ENCODE measurements at places on chromosomes 16 and 17.

DNA sequence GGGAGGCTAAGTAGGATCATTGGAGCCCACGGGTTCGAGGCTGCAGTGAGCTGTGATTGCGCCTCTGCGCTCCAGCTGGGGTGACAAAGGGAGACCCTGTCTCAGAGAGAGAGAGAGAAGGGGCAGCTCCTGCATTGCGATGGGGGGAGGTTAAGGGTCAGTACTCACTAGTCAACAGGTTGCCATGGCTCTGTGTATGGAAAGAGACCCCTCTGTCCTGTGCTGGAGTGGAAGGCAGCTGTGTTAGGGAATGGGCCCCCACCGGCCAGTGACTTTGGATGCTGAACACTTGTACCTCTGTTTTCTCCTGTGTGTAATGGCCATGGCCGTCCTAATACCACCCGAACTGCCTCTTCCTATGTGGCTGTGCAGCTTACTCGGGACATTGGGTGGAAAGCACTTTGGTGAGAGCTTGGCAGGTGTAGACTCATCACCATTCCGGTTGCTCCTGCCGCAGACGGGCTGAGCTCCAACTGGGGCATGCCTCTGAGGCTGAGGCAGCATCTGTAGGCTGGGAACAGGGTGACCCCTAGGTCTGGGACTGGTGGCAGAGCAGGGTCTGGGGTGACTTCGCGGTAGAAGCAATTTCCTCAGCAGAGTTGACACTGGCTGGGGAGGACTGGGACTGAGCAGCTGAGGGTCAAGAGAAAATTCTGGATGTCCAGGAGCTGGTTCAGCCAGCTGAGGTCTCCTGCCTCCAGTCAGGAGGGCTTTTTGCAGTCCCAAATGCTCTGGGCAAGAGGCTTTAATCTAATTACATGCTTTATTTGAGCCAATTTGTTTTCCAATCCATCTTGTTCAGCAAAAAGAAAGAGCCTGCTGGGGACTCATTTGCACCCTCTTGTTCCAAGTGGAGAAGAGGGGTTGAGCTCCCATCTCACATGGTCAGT is 184.5 kb downstream of the NTN1 start:
- DNase-seq: no peak

- no peak for DNase-seq
Observed at GRCh38 chr17:46110219-46110618, 83.0 kb downstream of the KANSL1 start.

GRCh38 chr17:81073967-81074839 is 39.3 kb downstream of the BAIAP2 start:
- DNase-seq: no peak

GRCh38 chr16:52742608-52743170 is 195.7 kb upstream of the TOX3 start:
- DNase-seq: no peak

- no peak for DNase-seq
Observed at GRCh38 chr16:8854298-8854948, 14.4 kb downstream of the CARHSP1 start.

GRCh38 chr17:45136846-45137560 is 1.5 kb downstream of the ACBD4 start:
- DNase-seq: no peak

GRCh38 chr17:6940186-6940649 is 55.6 kb upstream of the ALOX12 start:
- no peak for DNase-seq

- no peak for DNase-seq
Observed at GRCh38 chr17:19939993-19940721, 37.5 kb downstream of the AKAP10 start.

DNA sequence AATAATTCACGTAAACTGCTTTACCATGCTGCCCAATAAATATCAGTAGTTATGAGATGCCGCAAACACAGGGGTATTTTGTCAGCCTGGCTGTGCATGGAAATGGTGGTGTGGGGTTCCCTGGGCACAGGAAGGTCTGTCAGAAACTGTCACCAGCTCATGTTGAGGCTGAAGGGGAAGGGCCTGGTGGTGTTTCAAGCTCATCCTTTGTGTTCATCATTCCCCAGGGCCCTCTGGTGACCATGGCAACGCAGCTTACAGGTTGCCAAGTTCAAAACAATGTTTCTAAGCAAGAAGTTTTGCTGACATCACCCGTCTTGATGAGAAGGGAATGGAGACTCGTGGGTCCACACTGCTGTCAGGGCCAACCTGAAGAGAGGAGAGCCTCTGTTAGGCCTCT is 348.9 kb upstream of the C16orf82 start:
- DNase-seq: no peak

- DNase-seq: no peak
Observed at GRCh38 chr16:48580925-48581500, 29.0 kb downstream of the N4BP1 start.

DNA sequence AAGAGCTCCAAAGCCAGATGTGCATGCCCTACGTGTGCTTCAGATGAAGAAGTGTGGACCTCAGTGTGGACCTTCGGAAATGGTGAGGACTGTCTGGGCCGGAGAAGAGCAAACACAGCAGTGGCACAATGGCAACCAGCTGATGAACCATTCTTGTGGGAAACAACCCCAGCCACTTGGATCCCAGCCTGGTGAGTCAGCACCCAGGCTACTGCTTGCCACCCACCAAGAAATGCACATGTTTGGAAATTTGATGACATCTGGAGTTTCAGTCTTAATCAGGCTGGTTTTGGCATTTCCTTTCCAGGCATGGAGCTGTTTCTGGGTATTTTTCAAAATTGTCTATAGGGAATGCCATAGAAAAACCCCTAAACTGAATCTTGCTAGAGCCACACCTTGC is 42.7 kb downstream of the DYNLRB2 start:
- DNase-seq: no peak

DNA sequence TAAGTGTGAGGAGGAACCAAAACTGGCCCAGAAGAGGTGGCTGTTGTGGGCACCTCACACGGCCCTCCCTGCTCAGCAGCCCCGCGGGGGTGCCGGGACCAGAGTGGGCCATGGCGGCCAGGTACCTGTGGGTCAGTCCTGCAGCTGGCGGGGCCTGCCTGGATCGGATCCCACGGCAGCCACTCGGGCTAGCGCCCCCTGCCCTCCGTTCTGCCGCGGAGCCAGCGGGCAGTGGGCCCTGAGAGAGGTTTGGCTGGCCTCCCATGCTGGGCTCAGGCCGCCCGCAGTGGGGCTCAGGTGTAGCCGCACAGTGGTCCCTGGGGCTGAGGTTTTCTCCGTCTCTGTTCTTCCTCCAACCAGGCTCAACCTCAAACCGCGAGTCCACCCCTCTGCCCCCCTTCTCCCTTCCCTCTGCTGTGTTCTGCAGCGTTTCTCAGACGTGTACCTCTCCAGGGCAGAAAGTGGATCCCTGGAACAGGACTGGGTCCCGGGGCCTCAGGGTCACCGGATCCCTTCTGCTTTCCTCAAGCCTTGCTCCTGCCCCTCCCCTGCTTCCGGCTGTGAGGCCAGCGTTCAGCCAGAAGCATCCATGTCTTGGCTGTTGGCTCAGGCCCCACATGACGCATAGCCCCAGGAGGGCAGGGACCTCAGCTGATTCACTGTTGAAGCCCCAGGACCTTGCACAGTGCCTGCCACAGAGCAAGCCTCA is 28.6 kb upstream of the ITGA3 start:
- DNase-seq: no peak

DNA sequence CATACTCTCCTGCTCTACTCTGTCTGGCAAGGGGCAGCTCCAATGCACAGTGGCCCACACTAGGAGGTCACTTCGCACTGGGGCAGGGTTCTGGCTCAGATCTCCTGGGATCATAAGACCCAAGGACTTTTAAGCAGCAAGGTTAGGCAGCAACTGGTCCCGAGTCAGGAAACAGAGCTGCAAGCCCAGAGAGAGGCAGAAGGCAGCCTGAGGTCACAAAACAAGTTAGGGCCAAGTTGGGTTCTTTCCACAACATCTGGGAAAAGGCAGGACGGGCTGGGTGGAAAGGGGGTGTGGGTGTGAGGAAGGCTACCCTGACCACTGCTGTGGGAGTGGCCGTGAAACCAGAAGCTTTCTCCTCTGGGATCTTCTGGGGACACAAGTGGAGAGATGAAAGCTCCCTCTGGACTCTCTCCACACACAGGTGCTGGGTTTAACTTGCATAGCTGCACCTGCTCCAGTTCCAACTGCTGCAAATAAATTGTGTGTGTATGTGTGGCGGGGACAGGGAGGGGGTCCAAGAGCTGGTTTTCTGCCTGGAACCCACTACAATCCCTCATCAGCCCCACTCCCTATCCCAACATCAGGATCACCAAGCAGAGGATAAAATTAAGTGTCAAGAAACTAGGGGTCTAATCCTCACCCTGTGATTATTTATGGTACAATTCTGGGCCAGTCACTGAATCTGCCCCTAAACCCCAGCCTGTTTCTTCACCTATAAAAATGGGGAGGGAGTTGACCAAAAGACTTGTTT is 8.0 kb upstream of the TSPOAP1 start:
- peak; percentile 4 for DNase-seq

DNA sequence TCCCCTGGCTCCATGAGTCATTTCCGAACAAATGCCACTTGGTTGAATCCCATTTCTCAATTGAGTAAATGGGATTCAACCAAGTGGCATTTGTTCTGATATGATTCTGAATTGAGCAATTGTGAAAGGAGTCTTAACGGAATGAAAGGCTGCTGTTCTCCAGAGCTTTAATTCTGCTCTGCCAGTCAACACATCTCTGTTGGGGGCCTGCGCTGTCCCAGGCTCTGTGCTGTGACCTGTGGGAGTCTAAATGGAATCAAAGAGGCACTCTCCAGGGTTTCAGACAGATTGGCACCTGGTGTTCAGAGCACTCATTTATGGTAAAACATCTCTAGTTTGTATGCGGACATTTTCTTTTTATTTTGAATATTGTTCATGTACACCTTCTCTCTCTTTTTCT is 126.2 kb downstream of the WSCD1 start:
- DNase-seq: no peak

DNA sequence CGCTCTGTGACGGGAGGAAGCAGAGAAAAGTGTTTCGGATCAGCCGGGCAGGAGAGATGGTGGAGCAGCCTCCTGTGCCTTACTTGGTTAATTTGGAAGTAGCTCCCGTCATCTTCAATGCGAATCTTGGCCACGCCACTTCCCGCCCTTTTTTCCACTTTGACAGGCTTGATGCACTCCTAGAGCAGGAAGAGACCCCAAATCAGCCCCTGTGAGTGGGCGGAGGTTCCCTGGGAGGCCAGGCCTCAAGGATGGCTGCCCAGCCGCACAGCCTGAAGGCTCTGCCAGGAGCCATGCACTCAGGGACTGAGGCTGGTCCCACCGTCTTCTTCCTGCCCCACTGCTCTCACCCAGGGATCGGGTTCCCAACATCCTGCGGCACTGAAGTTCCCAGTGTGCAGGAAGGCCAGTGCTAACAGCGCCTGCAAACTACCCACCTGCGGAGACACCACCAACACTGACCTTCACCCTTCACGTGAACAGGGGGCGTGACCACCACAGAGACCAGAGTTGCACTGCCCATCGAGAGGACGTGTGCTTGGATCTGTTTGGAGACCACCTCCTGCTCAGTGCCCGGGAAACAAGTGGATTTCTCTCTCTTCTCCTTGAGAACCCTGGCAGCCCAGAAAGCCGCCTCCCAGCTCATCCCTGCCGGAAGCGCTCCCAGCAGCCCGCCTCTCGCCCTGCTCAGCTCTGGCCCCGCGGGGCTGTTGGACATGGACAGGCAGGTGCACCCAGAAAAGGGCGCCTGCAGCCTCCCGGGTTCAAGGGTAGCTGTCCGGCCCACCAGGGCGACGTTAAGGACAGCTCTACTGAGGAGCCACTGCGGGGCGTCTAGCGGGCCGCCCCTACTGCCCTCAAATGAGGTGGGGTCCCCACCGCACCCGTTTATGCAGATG is 988 bp downstream of the CIAO3 start:
- DNase-seq: no peak

DNA sequence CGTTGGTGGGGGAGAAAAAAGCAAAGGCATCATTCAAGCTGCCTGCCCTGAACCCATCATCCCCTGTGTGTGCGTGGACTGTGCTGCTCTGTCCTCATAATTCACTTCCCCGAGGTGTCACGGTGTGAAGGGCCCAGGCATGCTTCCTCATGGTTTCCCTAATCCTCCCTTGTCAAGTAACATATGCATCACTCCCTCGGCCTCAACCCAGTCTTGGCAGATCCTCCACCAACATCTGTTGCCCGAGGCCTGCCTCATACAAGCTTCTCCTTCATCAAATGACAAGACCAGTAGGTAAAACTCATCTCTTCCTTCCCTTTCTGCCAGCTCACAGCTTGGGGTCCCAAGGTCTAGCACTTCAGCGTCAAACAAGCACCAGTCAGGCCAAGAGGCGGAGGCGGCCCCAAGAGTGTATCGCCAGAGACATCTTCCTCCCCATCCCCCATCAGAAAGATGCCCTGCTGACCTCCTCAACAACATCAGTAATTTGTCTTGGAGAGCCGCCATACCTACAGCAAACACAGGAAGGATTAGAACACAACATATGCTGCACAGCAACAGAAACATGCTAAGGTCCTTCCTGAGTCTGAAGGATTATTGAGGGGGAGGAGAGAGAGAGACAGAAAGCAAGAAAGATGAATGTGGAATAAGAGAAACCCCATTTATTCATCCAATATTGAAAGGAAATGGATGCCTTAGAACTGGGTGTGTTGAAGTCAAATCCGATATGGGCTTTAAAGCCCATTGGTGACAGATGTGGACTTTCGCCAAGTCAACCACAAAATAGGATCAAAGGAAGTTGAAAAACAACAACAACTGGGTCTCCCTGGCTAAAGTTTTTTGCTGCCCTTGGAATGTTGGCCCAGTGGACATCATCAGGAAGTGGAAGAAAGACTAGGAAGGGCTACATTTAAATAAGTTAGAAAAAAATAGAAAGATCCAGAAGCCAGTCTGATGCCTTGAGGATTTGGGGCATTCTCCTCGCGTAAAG is 38.4 kb downstream of the SOX9 start:
- DNase-seq: no peak

- DNase-seq: no peak
Observed at GRCh38 chr17:31754239-31754945, 104.7 kb downstream of the COPRS start.

DNA sequence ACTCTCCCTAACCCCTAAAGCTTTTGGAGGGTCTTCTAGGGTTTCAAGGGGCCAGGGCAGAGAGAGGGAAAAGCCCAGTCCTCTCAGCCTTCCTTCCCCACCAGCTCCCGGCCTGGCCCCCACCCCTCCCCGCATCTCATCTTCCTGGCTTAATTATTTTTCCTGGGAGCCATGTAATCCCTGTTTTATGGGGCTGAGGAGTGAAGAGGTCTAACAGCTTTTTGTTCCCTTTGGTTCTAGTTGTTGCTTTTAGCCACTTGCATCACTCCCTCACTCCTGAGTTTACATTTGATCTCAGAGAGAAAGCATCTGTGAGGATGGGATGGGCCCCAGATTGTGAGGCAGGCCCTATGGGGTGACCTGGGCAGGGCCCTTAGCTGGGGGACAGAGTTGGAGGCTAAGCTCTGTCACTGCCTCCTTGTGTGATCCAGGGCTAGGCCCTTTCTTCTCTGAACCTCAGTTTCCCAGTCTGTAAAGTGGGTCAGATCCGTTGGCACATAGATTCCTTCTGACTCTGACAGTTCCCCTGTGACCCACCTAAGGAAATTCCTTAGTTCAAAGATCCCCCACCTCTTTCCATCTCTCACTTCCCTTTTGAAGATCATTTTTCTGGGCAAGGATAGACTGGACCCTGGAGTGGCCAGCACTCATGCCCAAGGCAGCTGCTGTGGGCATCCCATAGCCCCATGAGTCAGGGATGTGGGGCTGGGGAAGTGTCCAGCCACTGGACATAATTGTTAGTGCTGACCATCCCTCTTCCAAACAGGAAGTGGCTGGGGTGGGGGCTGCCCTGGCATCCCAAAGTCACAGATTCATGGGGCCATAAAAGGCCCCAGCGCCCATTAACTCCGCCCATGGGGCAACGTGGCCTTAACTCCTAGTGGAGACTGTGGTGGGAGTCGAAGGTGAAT is 20.1 kb downstream of the UNC119 start:
- no peak for DNase-seq
